ENCODE measurements at places on chromosomes 1 and 21. TPM values are rescaled to one million over a fixed set of nuclear protein-coding genes. Genes with fewer than 3 reads are reported as not detected.
A peak's percentile ranks its signal among the peaks of the same experiment; 100 is the strongest.

- H3K36me3 ChIP-seq: no peaks in the 10 kb centered on the region
- H3K27me3 ChIP-seq: no peaks in the 10 kb centered on the region
- peaks cover 17% of the 10 kb centered on the region for H3K4me1 ChIP-seq
- no peak overlapping the region for H3K4me3 ChIP-seq
- no peak overlapping the region for H3K27ac ChIP-seq
Observed at GRCh38 chr1:234769284-234769985, 159.5 kb upstream of the IRF2BP2 start.

DNA sequence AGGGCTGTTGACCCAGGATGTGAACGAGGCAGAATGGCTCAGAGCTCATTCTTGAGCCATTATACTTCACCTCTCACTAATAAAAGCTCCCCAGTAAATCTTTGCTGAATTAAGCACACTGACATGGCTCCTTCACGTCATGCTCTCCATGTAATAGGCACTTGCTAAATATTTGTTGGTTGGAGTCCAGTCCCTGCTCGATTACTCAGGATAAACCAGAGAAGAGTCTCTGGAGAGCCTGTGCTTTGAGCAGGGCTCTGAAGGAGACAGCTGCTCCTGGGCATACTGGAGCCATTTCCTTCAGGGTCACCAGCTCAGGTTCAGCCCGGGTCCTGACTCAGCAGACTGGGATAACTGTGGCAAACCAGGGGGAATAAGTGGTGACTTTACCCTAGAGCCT, 46.9 kb downstream of the HLX start:
- no peak overlapping the region for H3K27ac ChIP-seq
- peaks cover 5% of the 10 kb centered on the region for H3K4me1 ChIP-seq
- no peak overlapping the region for H3K4me3 ChIP-seq
- H3K36me3 ChIP-seq: no peaks in the 10 kb centered on the region

Gene SPRR3
- polyA plus RNA-seq: not detected

- no peak overlapping the region for H3K27ac ChIP-seq
- H3K4me1 ChIP-seq: no peaks in the 10 kb centered on the region
- H3K27me3 ChIP-seq: no peaks in the 10 kb centered on the region
- peak; percentile 14 for DNase-seq
Observed at GRCh38 chr1:29805122-29805895, 569.0 kb downstream of the PTPRU start.

Gene IL22RA1
- not detected for polyA plus RNA-seq

- H3K4me1 ChIP-seq: no peaks in the 10 kb centered on the region
- DNase-seq: no peak
- H3K4me3 ChIP-seq: no peak overlapping the region
- no peaks in the 10 kb centered on the region for H3K27me3 ChIP-seq
- H3K27ac ChIP-seq: no peak overlapping the region
Observed at GRCh38 chr1:106290805-106291501, 765.5 kb upstream of the PRMT6 start.

- H3K36me3 ChIP-seq: peaks cover 2% of the 10 kb centered on the region
- H3K27me3 ChIP-seq: no peaks in the 10 kb centered on the region
- H3K27ac ChIP-seq: no peak overlapping the region
- H3K4me1 ChIP-seq: peaks cover 18% of the 10 kb centered on the region
Observed at GRCh38 chr1:222618880-222619596, 1.1 kb downstream of the MIA3 start.

DNA sequence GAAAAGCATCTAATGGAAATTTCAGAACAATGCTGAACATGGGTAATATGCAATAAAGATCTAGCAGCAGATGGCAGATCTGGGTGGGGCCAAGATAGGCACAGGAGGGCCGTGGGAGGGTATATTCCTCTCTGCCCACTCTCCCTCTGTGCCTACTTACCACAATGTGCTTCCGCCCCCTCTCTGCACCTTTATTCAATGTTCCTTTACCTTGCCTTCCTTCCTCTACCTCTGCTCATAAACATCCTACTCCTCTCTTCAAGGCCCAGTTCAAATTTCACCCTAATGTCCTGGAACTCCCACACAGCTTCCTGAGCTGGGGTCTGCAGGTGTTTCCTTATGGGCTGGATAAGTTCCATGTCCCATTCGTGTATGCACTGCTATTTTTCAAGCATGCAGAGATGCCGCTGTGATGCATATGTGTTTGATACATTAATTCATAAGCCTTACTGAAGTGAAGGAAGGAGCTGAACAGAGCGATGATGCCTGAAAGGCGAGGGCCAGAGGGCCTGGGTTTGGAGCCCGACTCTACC, 65.6 kb upstream of the EDEM3 start:
- no peak for DNase-seq
- H3K27ac ChIP-seq: no peak overlapping the region
- H3K27me3 ChIP-seq: no peaks in the 10 kb centered on the region

- H3K4me1 ChIP-seq: peaks cover 29% of the 10 kb centered on the region
- H3K4me3 ChIP-seq: no peak overlapping the region
- no peak overlapping the region for H3K27ac ChIP-seq
- no peaks in the 10 kb centered on the region for H3K27me3 ChIP-seq
Observed at GRCh38 chr1:31013187-31013864, 52.2 kb downstream of the PUM1 start.

- no peaks in the 10 kb centered on the region for H3K4me1 ChIP-seq
- H3K4me3 ChIP-seq: no peak overlapping the region
- no peaks in the 10 kb centered on the region for H3K27me3 ChIP-seq
- no peak overlapping the region for H3K27ac ChIP-seq
Observed at GRCh38 chr1:37845786-37846185, 13.6 kb downstream of the MTF1 start.

DNA sequence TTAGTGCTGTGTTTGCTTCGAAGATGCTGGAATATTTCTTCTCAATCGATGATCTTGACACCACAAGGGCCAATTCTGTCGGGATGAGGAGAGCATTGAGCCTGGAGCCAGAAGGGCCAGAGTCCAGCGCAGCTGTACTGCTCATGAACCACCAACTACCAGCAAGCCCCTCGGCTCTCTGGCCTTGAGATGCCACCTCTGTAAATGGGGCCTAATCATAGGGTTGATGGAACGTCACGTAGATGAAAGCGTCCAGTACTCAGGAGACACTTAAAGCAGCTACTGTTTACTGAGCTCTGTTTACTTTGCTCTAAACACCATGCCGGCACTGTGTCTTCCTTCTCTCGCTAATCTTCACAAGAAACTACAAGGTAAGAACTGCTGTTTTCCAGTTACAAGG, 26.3 kb downstream of the CCDC185 start:
- H3K4me1 ChIP-seq: peaks cover 9% of the 10 kb centered on the region
- H3K27me3 ChIP-seq: no peaks in the 10 kb centered on the region
- H3K4me3 ChIP-seq: no peak overlapping the region
- no peak overlapping the region for H3K27ac ChIP-seq
- no peaks in the 10 kb centered on the region for H3K36me3 ChIP-seq
- no peak for DNase-seq

- no peaks in the 10 kb centered on the region for H3K36me3 ChIP-seq
- H3K27ac ChIP-seq: no peak overlapping the region
- peaks cover under 1% of the 10 kb centered on the region for H3K4me1 ChIP-seq
- no peaks in the 10 kb centered on the region for H3K27me3 ChIP-seq
- no peak for DNase-seq
- H3K4me3 ChIP-seq: no peak overlapping the region
Observed at GRCh38 chr1:214678386-214678785, 75.4 kb downstream of the CENPF start.

Gene OR2T35
- polyA plus RNA-seq: not detected

DNA sequence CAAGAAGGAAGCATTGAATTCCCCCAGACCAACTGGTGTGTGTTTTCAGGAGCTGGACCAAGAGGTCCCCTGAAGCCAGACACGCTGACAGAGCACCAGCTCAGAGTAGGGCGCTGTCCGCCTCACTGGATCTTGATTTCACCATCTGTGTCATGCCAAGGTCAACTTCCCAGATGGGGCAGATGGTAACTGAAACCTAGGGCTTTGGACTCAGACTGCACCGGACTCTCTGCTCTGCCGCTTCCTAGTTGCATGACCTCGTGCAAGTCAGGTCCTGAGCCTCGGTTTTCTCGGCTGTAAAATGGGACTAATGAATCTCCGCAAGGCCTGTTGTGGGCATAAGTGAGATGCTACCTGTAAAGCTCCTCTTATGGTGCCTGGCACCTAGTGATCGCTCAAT, 17.9 kb upstream of the CASZ1 start:
- H3K27ac ChIP-seq: no peak overlapping the region
- no peaks in the 10 kb centered on the region for H3K36me3 ChIP-seq
- no peak for DNase-seq
- H3K4me1 ChIP-seq: peaks cover 15% of the 10 kb centered on the region

- no peaks in the 10 kb centered on the region for H3K27me3 ChIP-seq
- no peak for DNase-seq
- no peak overlapping the region for H3K4me3 ChIP-seq
- no peak overlapping the region for H3K27ac ChIP-seq
Observed at GRCh38 chr1:168297019-168297730, 16.5 kb downstream of the TBX19 start.

- no peak overlapping the region for H3K4me3 ChIP-seq
- no peaks in the 10 kb centered on the region for H3K27me3 ChIP-seq
- no peak for DNase-seq
- H3K36me3 ChIP-seq: no peaks in the 10 kb centered on the region
- H3K27ac ChIP-seq: 0 out of 2 replicates have a peak overlapping the region, but pooled peaks have one; percentile 7
- H3K4me1 ChIP-seq: no peaks in the 10 kb centered on the region
Observed at GRCh38 chr1:6832531-6833188, 47.4 kb downstream of the CAMTA1 start.

DNA sequence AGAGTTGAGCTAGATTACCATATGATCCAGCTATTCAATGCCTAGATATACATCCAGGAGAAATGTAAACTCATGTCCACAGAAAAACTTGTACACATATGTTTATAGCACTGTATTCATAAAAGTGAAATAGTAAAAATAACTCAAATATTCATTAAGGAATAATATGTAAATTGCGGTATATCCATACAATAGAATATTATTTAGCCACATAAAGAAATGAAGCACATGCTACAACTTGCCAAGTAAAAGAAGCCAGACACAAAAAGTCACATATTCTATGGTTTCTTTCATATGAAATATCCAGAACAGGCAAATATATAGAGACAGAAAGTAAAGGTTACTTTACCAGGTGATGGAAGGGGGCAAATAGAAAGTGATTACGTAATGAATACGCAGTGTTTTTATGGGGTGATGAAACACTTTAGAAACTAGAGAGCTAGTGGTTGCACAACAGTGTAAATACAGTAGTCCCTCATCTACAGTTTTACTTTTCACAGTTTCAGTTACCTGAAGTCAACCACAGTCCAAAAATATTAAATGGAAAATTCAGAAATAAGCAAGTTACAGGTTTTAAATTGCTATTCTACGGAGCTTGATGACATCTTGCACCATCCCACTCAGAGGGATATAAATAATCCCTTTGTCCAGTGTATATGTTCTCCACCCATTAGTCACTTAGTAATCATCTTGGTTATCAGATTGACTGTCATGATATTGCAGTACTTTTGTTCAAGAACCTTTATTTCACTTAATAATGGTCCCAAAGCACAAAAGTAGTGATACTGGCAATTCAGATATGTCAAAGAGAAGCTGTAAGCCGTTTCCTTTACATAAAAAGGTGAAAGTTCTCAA, 62.3 kb downstream of the ZNF644 start:
- H3K36me3 ChIP-seq: no peaks in the 10 kb centered on the region
- no peak for DNase-seq
- H3K4me3 ChIP-seq: no peak overlapping the region
- no peak overlapping the region for H3K27ac ChIP-seq

GRCh38 chr1:107551456-107551855, 410.6 kb downstream of the NTNG1 start:
- no peak overlapping the region for H3K27ac ChIP-seq
- no peaks in the 10 kb centered on the region for H3K36me3 ChIP-seq
- no peak for DNase-seq
- H3K4me3 ChIP-seq: no peak overlapping the region
- no peaks in the 10 kb centered on the region for H3K27me3 ChIP-seq
- H3K4me1 ChIP-seq: no peaks in the 10 kb centered on the region

GRCh38 chr1:42533101-42533863, 70.2 kb downstream of the CCDC30 start:
- H3K27ac ChIP-seq: no peak overlapping the region
- peak; percentile 11 for DNase-seq
- H3K27me3 ChIP-seq: no peaks in the 10 kb centered on the region
- no peaks in the 10 kb centered on the region for H3K4me1 ChIP-seq

DNA sequence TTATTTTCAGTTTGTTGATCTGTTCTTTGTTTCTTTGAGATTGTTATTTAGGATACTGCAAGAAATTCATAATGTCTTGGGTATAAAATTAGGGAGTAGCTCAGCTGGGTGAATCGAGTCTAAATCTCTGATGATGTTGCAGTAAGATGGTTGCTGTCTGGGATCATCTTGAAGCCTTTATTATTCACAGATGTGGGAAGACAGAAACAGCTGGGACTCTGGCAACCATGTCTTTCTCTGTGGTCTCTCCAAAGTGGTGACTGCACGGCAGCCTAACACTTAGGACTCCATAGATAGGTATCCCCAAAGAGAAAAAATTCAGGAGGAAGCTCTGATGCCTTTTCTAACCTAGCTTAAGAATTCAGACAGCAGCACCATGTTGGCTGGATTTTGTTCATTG, 52.7 kb downstream of the RAP1A start:
- H3K27ac ChIP-seq: no peak overlapping the region
- no peaks in the 10 kb centered on the region for H3K27me3 ChIP-seq
- no peak overlapping the region for H3K4me3 ChIP-seq

GRCh38 chr1:91091812-91092211, 70.0 kb upstream of the ZNF644 start:
- H3K27me3 ChIP-seq: no peaks in the 10 kb centered on the region
- H3K27ac ChIP-seq: no peak overlapping the region

Gene SPATA6
- 10.9 TPM for polyA plus RNA-seq

Gene RBP7
- polyA plus RNA-seq: 16.7 TPM

Gene RAB25
- 47.3 TPM for polyA plus RNA-seq

Gene MIXL1
- polyA plus RNA-seq: 0.66 TPM

Gene MPL
- not detected for polyA plus RNA-seq

DNA sequence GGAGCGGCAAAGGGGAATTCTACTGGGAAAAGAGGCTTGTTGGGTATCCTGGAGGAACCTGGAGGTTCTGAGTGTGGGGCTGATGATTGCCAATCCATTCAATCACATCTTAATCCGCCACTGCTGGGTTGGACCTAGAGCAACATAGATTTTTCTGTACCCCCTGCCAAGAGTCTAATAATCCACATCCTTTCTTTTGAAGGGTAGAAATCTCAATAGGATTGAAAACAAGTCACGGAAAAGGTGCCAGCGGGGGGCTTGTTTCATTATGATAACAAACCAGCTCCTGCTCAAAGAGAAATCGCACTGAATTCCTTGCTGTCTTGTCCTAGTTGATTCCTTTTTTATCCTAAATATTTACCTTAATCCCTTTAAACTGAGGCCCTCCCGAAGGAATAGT, 528.5 kb downstream of the ADGRL2 start:
- DNase-seq: peak; percentile 26
- no peak overlapping the region for H3K27ac ChIP-seq
- H3K27me3 ChIP-seq: no peaks in the 10 kb centered on the region
- H3K4me1 ChIP-seq: peaks cover 19% of the 10 kb centered on the region
- no peak overlapping the region for H3K4me3 ChIP-seq

- H3K36me3 ChIP-seq: no peaks in the 10 kb centered on the region
- no peaks in the 10 kb centered on the region for H3K4me1 ChIP-seq
- no peak overlapping the region for H3K27ac ChIP-seq
- H3K4me3 ChIP-seq: no peak overlapping the region
- no peak for DNase-seq
- H3K27me3 ChIP-seq: peaks cover 98% of the 10 kb centered on the region
Observed at GRCh38 chr1:228072658-228073043, 9.9 kb upstream of the ARF1 start.

Gene DHDDS
- polyA plus RNA-seq: 32.6 TPM

Data from GM23338 (cell line).